ENCODE measurements at places on chromosomes 2 and 18. TPM values are rescaled to one million over a fixed set of nuclear protein-coding genes. Genes with fewer than 3 reads are reported as not detected.

Gene PLCD4
- 2.0 TPM for total RNA-seq

Gene HOXD12
- not detected for total RNA-seq

Gene AQP4
- not detected for total RNA-seq

Gene PROKR1
- total RNA-seq: not detected

Gene LCT
- 0.03 TPM for total RNA-seq

Gene CELF4
- total RNA-seq: not detected

Gene NEU4
- 0.13 TPM for total RNA-seq

Gene CPLX4
- not detected for total RNA-seq

Gene SERPINB11
- not detected for total RNA-seq

Gene SESTD1
- 82.7 TPM for total RNA-seq

Gene SERPINB4
- total RNA-seq: not detected

Gene DCDC2C
- not detected for total RNA-seq

Gene ANKRD30BL
- not detected for total RNA-seq

Gene NCK2
- 31.5 TPM for total RNA-seq

Gene TLX2
- total RNA-seq: not detected

Gene FAM161A
- total RNA-seq: 1.6 TPM

Gene UGT1A7
- 0.96 TPM for total RNA-seq

Gene SIGLEC15
- total RNA-seq: 1.8 TPM

Gene KIF5C
- total RNA-seq: 0.10 TPM

Gene CXCR2
- total RNA-seq: not detected

Gene CDK5R2
- total RNA-seq: not detected

Gene TCF7L1
- total RNA-seq: 5.1 TPM

Gene MEP1B
- not detected for total RNA-seq

Gene CHRND
- not detected for total RNA-seq

Gene RNF181
- 125 TPM for total RNA-seq

Gene KCNE4
- total RNA-seq: 37.7 TPM

Gene LDAH
- 24.0 TPM for total RNA-seq

Gene FOXD4L1
- 0.13 TPM for total RNA-seq

Gene CROCC2
- 0.13 TPM for total RNA-seq

Gene VAMP5
- total RNA-seq: 13.7 TPM

Gene GCG
- not detected for total RNA-seq

Gene SULT1C2
- 0.23 TPM for total RNA-seq

Gene RAPGEF4
- 5.0 TPM for total RNA-seq

Gene PGAP1
- total RNA-seq: 14.0 TPM
